Activated CD4-positive, alpha-beta T cell treated with anti-CD3 and anti-CD28 coated beads, Interleukin-2, Interleukin-4, amounts not matched to agents 100 ng/mL and 50 ng/mL, durations not matched to agents 16 hours and 8 hours (primary cell): ENCODE measurements at places on chromosomes 6 and 20.

- DNase-seq, result no peak
Observed at GRCh38 chr6:64926051-64926450, 781.0 kb downstream of the EYS start.

- peak; percentile 49 for DNase-seq
Observed at GRCh38 chr6:166586424-166587156, at the start of gene RAMACL. Gene RAMACL, minus strand, starts transcription at chr6:166586678. Its CDS starts 201 bp downstream, at chr6:166586477.

GRCh38 chr20:51461306-51461705, 81.2 kb downstream of the NFATC2 start:
- DNase-seq, result no peak

DNA sequence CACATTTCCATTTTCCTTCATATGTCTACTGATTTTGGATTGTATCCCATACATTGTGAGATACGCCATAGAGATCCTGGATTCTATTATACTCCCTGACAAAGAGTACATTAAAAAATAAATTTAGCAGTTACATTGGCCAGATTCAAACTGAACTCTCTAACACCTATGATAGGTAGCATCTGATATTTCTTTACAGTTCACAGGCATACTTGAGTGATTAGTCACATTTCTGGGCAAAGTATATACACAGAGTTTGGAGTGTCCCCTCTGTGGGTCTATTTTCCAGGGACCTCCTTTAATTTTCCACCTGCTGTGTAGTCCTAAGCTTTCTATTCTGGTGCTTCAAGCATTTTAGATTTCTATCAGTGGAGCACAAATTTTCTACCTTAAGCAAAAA, 96.4 kb downstream of the TBC1D32 start:
- DNase-seq, result no peak

- no peak for DNase-seq
Observed at GRCh38 chr6:133240511-133241085, 559 bp upstream of the EYA4 start.

GRCh38 chr6:134846031-134846430, 103.9 kb downstream of the ALDH8A1 start:
- no peak for DNase-seq

DNA sequence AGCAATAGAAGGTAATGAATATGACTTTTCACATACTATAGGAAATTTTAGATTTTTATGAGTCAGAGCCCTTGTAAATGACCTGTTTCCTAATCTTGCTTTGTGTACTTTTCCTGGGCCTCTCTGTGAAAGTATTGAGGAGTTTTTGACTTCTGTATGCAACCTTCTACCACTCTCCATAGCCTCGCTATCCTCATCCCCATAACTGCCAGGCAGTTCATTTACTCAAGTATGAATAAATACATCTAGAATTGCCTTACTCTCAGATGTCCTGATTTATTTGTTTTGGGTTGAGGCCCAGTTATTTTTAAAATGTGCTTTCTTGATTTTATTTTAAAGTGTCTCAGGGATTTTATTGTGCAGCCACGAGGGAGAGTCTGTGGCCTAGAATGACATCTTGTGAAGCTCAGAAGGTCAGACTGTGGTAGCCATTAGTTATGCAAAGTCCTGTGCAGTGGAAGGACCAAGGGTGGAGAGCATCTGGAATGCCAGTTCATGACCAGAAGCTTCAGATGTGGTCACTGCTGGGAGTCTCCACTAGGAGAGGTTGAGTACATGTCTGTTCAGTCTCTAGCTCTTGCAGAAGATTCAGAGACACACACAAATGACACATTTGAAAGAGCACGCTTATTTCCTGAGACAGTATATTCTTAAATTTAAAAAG, 346.2 kb upstream of the IMPG1 start:
- no peak for DNase-seq

DNA sequence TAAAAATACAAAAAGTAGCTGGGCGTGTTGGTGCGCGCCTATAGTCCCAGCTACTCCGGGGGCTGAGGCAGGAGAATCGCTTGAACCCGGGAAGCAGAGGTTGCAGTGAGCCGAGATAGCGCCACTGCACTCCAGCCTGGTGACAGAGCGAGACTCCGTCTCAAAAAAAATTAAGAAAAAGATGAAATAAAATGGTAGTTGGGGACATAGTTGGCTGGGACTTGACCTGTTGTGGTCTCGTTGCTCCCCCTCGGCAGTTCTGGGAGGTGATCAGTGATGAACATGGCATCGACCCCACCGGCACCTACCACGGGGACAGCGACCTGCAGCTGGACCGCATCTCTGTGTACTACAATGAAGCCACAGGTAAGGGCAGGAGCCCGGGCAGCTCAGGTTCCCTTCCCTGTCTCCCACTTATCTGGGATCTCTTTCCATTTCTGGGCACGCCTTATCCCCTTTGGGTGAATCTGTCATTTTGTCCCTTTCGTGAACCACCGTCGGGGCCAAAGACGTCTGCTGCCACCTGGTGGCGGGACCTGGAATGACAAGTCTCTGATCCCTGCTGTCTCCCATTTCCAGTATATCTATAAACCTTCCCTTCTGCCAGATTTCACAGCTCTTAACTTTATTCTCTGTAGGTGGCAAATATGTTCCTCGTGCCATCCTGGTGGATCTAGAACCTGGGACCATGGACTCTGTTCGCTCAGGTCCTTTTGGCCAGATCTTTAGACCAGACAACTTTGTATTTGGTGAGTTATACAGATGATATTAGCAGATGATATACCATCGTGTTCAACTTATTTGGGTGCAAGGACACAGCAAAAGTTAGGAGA, 2.3 kb downstream of the TUBB start:
- DNase-seq, result peak; percentile 83

GRCh38 chr20:24465730-24466129, 3.7 kb upstream of the SYNDIG1 start:
- no peak for DNase-seq

- DNase-seq, result peak; percentile 44
Observed at GRCh38 chr6:99119109-99120031, 171.6 kb upstream of the FBXL4 start.

DNA sequence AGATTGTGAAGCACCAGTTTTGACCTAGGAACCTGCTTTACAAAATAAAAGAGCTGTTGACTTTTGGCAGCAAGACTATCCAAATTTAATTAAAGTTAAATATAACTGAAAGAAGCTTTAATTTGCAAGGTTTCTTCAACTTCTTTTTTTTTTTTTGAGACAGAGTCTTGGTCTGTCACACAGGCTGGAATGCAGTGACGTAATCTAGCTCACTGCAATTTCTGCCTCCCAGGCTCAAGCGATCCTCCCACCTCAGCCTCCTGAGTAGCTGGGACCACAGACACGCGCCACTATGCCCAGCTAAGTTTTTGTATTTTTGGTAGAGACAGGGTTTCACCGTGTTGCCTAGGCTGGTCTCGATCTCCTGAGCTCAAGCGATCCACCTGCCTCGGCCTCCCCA, 13.7 kb upstream of the CSE1L start:
- DNase-seq, result no peak

DNA sequence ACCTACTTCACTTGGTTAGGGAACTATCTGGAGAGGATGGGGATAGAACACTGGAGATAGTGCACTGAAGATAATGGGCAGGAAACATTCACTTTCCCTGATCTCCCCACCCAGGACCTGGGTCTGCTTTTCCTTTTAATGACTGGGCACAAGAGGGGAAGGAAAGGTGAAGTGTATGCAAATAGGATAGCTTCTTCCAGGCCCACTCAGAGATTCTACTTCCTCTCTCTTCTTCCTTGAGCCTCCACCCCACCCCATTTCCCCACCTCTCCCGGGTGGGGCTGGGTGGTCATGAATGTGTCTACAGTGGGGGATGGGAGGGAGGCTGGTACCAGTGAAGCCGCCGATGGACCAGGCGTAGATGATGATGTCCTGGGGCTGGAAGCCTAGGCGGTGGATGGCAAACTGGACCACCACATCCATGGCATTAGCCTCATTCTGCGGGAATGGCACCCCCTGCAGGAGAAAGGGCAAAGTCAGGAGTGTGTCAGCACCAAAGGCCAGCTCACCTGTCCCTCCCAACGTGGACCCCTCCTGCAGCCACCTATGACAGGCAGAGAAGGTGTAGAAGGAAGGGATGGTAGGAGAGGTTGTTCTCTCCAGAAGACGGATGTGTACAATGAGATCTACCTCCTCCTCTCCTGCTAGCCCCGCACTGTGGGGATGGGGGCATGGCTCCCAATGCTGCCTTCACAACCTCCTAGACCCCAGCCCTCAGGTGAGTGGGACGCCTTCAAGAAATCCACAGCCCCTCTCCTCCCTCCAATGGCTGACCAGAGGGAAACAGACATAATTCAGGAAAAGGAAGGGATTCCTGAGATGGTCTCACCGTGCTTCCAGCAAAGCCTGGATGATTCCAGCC, 8.6 kb upstream of the LY6G5C start:
- DNase-seq, result no peak

- DNase-seq, result no peak
Observed at GRCh38 chr6:94501516-94501915, 1075.8 kb upstream of the MANEA start.

DNA sequence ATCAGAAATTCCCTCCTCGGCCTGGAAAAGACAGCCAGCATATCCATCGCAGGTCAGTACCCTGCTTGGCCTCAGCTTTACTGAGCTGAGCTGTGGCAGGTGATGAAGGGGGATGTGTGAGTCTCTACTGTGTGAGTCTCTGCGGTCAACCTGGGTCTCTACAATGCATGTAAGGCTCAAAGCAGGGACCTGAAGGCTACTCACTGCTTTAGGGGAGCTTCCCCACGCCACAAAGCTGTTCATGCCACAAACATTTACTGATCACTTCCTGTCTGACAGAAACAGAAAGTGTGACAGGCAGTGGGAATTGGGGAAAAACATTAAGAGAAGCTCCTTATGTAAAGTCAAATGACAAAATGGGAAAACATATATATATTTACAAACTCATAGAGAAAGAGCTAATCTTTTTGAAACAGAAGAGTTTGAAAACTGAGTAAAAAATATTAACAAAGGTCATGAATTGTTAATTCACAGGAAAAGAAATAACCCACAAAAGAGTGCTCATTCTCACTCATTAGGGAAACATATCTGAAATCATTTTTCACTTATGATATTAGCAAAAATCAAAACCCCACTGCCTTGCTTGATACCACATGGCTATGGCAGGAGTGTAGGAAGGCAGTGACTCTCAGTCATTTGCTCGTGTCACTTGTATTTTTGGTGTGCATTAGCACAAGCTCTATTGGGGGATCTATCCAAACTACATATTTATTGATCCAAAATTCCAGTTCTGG, 5.8 kb downstream of the BTN3A3 start:
- DNase-seq, result peak; percentile 69

DNA sequence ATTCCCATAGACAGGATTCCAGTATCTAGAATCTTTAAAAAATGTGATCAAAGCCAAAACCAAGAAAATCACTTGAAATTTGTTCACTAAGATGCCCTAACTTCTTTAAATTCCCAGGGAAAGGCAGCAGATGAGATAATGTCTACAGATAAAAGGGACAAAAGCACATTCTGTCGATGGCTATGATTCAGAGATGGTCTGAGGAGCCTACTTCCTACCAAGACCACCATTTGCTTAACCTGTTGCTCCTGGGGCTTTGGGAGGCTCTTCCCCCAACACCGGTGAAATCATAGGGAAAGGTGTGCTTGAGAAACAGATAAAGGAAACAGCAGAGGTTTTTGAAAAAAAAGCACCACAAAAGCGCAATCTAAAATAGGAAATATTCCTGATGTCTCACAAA, 118.3 kb upstream of the MAP7 start:
- no peak for DNase-seq

- no peak for DNase-seq
Observed at GRCh38 chr6:144418959-144419545, 133.9 kb downstream of the UTRN start.
